ENCODE measurements at places on chromosomes 7 and 10.

- DNase-seq, result no peak
These were observed 219.6 kb upstream of the GPR26 start for GRCh38 chr10:123446449-123447156.

DNA sequence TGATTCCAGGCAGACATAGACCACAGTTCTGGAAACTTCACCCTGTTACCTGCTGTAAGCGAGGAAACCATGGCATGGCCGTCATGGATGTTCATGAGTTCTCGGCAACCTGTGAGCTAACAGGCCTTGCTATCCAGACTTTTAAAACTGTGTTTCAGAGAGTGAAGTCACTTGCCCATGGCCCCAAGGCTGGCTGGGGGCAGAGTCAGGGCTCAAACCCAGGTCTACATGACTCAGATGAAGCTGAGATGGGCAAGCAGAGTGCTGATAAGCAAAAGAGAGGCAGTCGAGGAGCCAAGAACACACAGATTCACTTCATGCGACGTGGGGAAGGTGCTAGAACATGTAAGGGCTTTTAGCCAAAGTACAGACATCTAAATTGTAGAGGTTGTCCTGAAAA lies 31.5 kb downstream of the C10orf53 start:
- no peak for DNase-seq

DNA sequence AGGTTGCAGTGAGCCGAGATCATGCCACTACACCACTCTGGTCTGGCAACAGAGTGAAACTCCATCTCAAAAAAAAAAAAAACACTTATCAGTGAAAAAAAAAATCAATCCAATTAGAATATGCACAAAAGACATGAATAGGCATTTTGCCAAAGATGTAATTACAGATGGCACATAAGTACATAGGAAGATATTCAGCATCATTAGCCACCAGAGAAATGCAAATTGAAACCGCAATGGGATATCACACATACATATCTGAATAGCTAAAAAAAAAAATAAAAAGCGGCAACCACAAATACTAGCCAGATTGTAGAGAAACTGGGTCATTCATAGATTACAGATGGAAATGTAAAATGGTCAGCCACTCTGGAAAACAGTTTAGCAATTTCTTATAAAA lies 1310.8 kb downstream of the XPNPEP1 start:
- no peak for DNase-seq

DNA sequence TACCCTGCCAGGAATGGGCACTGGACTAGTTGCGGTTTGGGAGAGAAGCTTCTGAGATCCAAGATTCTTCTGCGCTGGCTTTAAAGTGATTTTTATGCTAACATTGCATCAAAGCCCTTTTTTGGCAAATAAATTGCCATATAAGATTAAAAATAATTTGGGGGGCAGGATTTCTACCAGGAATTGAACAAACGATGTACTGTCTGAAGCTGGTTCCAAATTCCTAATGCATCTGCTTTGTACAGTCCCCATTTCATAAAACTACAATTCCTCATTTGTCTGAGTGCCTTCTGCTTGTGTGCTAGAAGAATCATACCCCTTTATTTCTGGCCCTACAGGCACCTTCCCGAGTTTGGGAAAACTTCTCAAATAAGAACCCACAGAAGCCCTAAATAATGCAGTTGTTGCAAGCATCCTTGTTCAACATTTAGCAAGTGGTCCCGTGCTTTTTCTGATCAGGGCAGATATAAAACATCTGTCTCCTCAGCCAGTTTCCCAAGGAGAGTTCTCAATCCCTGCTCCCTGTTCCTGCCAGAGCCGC lies 349.7 kb downstream of the PTEN start:
- no peak for DNase-seq
